ENCODE measurements at places on chromosomes 6 and 20.

GRCh38 chr6:129191235-129191634 lies 308.3 kb downstream of the LAMA2 start:
- no peak for DNase-seq

GRCh38 chr6:161407581-161407980 lies 133.7 kb upstream of the AGPAT4 start:
- DNase-seq: peak; percentile 85

DNA sequence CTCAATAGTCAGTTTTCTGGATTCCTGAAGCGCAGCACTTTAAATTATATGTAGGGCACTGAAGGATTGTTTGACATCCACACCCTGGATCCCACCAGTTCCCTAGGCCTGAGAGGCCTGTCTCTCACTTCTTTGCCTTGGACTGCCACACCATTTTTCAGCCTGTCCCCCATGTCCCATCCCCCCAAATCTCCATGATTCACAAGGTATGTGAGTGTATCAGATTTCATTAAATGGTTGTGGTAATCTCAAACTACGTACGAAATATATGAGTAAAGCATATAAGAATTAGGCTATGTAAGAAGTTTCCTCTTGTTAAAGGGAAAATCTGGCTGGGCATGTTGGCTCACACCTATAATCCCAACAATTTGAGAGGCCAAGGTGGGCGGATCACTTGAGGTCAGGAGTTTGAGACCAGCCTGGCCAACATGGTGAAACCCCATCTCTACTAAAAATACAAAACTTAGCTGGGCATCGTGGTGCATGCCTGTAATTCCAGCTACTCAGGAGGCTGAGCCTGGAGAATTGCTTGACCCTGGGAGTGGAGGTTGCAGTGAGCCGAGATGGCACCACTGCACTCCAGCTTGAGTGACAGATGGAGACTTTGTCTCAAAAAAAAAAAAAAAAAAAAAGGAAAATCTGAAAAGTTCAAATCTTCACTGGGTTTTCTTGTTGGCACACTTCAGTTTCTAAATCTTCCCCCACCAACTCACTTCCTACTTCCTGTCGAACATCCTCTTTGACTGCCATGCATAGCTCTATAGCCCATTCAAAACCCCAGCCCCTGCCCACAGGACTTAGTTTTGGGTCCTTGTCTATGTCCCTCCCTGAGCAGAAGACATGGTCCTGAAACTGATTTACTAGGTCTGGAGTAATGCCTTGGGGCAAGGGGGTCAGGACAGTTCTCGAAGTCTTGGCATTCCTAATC lies 97.3 kb upstream of the SHLD1 start:
- peak; percentile 96 for DNase-seq

DNA sequence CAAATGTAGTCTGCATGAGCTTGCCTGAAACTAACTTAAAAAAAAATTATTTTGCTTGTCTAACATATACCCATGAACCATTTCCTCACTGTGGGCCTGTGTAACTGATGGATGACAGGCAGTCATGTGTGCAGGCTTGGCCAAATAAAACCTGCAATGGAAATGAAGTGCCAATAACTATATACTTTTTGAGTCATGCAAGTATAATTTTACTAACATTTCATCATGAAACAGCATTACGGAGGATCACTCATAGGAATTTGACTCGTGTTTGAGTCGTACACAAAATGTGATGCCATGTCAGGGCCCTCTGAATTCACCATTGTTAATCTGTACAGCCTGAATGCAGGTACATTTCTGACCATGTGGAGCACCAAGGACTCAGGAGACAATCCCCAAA lies 46.6 kb downstream of the HDDC2 start:
- peak; percentile 36 for DNase-seq

DNA sequence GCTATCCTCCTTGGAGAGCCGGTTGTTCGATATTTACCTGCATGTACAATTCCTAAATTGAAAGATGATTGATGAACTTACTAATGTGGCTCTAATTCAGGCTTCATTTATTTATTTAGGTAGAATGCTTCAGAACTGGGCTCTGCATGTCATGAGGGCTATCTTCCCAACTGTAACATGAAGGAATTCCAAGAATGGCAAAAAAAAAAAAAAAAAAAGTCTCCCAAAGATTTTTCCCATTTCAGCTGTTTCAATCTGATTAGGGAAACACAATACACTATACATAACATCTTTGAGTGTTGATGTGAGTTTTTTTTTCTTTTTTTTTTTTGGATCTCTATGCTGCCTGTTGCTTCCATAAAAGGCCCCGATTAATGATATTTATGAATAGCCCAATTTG lies 120.1 kb upstream of the SHLD1 start:
- DNase-seq: no peak

DNA sequence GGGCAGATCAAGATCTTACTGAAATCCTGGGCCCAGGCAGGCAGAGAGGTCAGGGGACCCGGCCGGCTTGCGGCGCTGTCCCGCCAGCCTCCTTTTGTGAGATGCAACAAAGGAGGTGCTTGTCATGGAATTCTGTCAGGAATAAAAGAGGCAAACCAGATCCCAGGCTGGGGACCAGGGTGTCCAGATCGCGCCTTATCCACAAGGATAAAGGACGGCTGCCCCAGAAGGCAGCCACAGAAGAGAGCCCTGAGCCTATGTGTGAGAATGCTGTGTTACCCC lies 42.6 kb upstream of the CDH22 start:
- no peak for DNase-seq

GRCh38 chr6:87846434-87846833 lies 144.4 kb upstream of the AKIRIN2 start:
- no peak for DNase-seq

GRCh38 chr6:150503586-150504339 lies 95.9 kb upstream of the PLEKHG1 start:
- no peak for DNase-seq

DNA sequence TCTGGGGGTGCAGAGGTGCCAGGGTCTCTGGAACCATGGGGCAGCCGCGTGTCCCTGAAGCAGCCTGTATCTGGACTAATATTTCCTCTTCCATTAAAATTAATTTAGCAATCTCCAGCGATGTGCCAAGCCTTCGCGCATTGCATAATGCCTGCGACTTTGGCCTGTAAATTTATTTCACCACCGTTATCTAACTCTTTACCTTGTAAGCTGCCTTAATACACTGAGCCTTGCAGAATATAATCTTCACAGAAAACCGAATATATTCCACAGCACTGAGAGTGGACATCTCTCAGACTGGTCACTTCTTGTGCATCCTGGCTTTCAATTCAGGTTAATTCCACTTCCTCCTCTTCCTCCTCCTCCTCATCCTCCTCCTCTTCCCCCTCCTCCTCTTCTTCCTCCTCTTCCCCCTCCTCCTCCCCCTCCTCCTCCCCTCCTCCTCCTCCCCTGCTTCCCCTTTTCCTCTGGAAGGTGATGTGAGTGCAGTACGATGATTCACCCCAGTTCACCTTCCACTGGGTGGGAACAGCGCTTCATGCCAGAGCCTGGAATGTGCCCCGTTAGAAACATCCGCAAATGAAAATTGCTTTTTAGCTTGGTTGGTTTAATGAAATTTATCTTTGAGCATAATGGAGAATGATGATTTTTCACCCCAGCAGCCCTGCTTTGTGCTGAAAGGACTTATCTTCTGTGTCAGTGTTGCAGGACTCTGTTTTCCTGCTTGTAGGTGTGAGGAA lies 101.4 kb downstream of the CDH4 start:
- peak; percentile 11 for DNase-seq

DNA sequence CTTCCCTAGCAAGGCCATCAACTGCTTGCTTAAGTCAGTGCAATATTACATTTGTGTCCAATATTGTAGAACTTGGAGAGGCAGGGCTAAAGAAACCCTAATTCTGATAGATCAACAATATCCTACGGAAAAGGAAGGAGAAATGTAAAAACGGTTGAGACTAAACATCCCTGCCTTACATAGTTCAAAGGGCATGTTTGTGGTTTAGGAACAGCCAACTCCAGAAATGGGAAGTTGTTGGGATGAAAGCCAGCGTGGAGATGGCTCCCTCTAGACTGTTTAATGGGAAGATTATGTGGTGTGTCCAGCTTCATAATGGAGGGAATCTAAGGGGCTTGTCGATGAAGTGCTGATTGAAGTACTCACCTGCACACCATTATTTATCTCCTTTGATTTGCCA lies 145.3 kb upstream of the TENT5A start:
- no peak for DNase-seq

DNA sequence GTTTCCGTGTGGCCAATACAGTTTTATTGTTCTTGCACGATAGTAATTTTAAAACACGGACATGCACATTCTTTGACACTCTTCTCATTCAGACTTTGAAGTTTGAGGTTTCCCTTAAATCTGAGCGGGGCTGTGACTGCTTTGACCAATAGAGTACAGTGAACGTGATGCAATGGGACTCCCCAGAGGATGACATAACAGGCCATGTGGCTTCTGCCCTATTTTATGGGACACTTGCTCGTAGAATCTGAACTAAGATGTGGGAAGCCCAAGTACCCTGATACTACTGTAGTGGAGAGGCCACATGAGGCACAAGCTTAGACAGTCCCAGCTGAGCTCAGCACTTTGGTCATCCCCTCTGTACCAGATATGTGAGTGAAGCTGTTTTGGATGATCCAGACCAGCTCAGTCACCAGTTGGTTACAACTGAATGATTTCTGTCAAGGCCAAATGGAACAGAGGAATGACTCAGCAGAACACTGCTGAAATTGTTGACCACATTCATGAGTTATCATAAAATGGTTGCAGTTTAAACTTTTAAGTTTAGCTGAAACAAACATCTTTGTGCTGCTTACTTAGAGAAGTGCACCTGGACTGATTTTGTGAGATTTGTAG lies 279.4 kb downstream of the RFPL4B start:
- DNase-seq: peak; percentile 82

- DNase-seq: no peak
Observed at GRCh38 chr6:5204376-5204775, 56.4 kb downstream of the LYRM4 start.

DNA sequence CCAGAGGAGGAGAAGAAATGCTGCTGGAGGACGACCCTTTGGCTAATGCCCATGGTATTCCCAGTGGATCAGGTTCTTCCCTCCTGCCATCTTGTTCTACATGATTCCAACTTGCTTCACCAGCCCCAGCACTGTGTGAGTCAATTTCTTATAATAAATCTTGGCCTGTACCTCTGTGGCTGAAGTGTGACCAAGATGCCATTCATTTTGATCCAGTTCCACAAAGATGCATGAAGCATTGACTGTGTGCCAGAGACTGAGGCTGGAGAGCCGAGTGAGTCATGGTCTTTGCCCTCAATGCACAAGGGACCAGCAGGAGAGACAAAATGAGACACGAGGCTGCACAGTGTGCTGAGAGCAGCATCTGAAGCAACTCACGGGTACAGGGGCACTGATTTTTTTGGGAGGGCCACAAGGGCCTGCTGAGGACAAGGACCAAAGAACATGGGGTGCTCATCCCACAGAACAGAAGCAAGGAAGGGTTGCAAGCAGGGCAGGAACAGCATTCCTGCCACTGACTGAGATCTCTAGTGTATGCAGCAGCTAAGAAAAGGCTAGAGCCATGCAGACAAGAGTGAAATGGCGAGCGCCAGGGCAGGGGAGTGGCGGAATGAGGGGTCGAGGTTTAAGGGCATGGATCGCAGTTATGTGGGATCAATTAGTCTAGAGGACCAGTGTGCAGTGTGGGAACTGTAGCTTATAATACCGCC lies 207.0 kb downstream of the THBS2 start:
- no peak for DNase-seq

Measured in iris pigment epithelial cell (primary cell).